ENCODE measurements at places on chromosomes 4 and X.

DNA sequence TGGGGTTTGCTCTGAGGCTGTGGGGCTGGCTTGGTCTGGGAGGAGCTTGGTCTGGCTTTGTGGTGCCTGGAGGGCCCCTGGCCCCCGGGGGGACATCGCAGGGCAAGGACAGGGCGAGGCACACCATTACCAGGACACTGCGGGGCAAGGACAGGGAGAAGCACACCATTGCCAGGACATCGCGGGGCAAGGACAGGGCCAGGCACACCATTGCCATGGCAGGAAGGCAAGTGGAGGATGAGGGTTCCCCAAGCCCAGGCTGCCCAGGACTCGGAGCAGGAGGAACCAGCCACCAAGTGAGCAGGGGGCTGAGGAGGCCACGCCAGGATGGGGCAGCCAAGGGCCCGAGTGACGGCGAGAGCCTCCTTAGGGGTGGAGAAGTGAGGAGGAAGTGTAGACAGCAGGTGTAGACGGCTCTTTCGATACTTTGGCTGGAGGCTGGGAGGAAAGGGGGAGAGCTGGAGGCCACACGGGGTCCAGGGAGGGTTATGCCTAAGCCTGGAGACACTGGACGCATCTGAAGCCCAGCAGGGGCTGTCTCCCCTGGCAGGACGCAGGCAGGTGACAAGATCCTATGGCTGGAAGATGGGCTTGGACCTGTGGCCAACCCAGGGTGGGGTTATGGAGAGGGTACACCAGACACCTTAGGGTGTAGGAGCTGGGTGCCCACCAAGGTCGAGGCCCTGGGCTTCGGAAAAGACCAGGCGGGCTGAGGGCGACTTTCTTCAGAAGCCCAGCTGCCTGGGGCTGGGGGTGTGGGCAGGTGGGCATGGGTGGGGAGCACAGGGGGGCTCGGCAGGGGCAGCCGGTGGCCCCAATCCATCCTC lies 7.3 kb downstream of the NKX1-1 start:
- no peak for DNase-seq

DNA sequence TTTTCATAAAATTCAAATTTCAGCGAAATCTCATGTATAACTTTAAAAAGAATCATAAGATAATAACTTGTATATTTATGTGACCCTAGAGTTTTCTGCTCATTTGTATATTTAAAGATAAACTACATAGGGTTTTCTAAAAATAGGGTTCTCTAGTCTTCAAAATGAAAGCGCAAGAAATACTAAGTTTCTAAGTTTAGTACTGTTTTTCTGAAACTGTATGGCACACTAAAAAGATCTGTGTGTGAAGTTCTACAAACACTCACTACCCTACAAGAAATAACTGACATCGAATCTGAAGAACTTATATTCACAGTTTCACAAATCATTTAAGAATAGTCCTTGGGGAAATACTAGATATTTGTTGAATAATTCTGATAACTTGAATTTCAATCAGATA lies 38.7 kb upstream of the NDST4 start:
- no peak for DNase-seq

DNA sequence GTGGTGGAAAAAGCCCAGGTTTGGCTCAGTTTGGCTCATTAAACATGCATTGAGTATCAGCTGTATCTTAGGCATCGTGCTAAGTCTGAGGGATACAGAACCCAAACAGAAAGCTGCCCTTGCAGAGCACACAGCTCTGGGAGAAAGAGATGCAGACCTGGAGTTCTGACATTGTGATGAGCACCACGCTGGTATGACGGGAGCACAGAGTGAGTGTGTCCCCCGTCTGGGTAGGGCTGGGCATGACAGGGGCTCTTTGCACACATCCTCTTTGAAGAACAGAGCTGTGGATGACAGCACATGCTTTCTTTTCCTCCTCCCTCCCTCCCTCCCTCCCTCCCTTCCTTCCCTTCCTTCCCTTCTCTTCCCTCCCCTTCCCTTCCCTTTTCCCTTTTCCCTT lies 52.2 kb downstream of the CLCN4 start:
- DNase-seq: no peak

DNA sequence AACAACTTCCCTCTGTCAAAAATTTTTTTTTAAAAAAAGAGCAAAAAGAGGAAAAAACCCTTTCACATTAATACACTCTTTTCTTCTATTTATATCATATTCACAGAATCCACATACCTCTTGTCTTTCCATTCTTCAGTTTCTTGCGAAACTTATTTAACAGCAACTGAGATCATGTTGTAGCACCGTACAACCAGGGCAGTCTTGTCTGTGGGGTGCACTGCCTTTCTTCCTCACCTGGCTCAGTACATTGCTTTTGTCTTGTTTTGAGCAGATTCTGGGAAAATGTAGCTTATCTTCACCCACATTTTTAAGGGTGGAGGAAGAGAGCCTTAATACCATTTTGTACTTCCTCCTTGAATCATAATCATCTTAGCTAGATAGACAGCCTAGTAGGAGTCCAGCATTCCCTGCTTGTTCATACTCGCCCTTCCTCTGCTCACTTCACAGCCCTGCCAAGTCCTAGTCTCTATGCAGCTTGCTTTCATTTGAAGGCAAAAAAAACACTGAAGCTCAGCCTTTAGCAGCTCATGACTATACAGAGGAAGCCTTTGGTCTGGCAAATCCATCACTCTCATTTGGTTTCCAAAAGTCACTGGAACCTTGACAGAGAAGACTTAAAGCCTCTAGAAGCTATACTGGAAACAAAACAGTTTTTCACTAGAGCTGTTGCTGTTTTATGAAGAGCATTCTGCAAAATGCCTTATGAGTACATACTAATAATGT lies 140.6 kb upstream of the BANK1 start:
- no peak for DNase-seq

DNA sequence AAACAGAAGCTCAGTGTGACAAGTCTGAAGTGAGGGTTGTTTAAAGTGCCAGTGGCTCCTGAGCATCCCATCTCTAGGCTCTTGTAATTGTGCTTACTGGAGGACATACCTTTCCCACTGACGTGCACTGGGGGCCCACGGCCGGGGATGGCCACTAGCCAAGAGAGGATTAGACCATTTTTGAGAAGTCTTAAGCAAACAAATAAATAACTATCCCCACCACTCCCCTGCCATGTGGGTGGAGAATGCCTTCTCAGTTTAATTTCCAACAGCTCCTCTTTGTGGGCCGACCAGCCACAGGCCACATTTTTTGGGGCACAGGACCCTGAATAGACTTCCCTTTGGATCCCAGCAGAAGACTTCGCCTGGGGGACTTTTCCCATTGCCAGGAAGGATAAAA lies 125.0 kb upstream of the MSX1 start:
- DNase-seq: no peak

DNA sequence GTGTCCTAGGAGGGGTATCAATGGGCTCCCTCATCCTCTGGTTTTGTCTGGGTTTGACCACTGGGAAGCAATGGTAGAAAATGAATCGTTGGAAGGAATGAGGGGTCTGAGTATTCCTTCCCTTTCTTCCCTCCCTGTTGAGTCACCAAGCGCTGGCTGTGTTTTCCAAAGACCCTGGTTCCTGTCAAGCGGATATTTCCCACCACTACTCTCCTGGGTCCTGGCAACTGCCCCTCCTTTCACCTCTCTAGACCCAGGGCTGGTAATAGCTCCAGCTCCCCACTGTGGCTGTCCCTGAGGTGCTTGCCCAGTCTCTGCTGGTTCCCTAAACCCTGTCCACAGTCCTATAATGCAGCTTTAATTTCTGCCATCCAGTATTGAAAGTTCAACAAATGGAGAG lies 22.2 kb downstream of the SMIM43 start:
- DNase-seq: no peak

- no peak for DNase-seq
These were observed 2.4 kb downstream of the ZMYM3 start for GRCh38 chrX:71251466-71251973.

DNA sequence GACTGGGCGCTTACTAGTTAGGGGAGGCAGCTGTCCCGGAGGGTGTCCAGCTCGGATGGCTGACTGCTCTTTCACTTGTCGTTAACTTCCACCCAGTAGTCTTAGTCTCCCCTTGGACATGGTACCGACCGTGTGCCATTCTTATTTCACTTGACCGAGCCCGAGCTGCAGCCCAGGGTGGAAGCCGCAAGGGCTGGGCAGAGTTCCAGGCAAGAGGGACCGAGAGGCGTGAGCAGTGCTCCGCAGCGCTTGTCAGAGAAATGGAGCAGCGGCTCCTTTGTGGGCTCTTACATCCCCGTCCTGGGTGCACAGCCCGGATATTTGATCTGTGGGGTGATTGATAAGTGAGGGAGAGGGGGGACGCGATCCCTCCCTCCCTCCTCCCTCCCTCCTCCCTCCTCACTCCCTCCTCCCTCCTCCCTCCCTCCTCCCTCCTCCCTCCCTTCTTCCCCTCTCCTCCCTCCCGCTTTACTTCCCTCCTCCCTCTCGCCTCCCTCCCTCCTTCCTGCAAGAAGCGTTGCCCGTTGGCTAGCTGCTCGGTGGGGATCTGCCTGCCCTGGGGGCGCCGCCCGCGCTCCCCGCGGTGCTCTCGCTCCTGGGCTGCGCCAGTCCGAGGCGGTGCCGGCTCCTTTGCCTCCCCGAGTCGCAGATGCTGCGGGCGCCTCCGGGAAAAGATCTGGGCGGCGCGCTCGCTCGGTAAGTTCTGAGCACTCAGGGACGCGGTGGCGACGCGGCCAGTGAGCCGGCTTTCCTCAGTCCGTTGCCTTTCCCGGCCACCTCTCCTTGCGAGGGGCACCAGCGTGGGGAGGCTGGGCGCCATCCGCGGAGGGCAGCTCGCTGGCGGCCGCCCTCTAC lies at the start of gene SLITRK2:
Gene SLITRK2, plus strand, starts transcription at position 499 of the 855 bp plus-strand sequence. CDS start 4,597 bp downstream, outside the sequence.
- no peak for DNase-seq

- DNase-seq: no peak
These were observed 142.0 kb downstream of the SLC10A7 start for GRCh38 chr4:146379744-146380143.

GRCh38 chrX:49271341-49271740 lies 1.7 kb downstream of the PPP1R3F start:
- DNase-seq: no peak

DNA sequence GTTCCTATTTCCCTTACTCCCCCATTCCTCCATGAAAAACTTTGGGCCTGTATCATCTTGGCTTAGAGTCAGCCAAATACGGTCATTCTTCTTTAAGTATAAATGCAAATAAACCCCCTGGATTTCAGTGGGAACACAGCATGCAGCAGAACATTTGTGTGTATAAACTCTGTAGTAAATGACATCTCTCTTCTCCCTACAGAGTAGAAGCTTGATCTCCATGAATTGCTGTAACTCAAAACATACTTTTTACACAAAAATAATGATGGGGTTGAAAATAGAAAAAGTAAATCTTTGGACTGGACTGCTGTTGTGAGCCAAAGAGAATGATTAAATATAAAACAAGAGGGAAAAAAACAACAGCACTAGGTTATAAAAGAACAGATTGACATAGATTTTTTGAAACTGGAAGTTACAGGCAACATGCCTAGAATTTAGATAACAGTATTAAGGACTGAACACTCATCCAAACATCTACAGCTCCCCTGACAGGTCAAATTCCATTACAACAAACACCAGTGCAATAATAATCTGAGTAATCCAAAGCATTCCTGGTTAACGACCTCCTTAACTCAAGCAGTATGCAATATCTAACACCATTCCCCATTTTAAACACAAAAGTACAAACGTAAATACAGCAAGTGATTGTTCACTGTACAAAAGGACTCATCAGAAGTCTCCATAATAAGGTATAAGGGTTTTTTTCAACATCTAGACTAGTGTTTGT lies 30.7 kb downstream of the TSPAN5 start:
- no peak for DNase-seq

- no peak for DNase-seq
These were observed 49.7 kb downstream of the ABCG2 start for GRCh38 chr4:88108747-88109122.

- DNase-seq: no peak
These were observed 34.0 kb upstream of the RNF128 start for GRCh38 chrX:106692425-106693065.

GRCh38 chr4:47972181-47972580 lies 44.3 kb downstream of the CNGA1 start:
- DNase-seq: no peak

GRCh38 chr4:98385831-98386230 lies 124.6 kb downstream of the RAP1GDS1 start:
- no peak for DNase-seq

DNA sequence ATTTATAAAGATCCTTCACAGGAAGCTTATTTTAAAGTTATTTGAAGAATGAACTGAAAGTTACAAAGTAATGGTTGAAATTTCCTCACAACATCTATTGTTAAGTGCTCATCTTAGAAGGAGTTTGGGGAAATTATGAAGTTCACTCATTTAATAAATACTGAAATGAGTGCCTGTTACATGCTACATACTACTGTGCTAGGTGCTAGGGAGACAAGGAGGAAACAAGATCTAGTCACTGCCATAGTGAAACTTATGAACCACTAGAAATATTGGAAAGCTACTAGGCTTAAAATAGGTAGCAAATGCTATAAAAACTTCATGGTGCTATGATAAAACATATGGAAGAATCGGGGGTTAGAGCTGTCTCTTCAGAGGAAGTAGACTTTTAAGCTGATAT lies 97.1 kb downstream of the JADE1 start:
- DNase-seq: no peak

DNA sequence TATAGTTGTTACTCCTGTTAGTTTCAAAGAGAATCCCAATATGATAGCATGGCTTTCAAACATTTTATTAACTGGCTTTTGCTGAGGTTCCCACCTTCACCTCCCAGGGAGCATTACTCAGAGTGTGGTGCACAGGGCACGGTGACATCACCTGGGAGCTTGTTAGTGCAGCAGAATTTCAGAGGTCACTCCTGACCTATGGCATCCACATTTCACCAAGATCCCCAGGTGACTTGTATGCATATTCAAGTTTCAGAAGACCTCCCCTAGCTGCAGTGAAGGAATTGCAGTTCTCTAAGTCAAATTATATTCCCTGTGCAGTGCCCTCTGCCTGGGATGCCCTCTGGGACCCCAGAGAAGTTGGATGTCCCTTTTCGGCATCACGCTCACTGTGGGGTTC lies 29.7 kb upstream of the LNX1 start:
- no peak for DNase-seq

All from activated T-helper 1 cell treated with anti-CD3 and anti-CD28 coated beads, Interleukin-2, amount 50 U/mL, for 16 hours (primary cell).